ENCODE measurements at places on chromosomes 7 and 10.

- no peak for DNase-seq
Observed at GRCh38 chr10:116670706-116671105, 50.0 kb downstream of the PNLIPRP2 start.

- no peak for DNase-seq
Observed at GRCh38 chr7:45568536-45569289, 5.5 kb upstream of the ADCY1 start.

DNA sequence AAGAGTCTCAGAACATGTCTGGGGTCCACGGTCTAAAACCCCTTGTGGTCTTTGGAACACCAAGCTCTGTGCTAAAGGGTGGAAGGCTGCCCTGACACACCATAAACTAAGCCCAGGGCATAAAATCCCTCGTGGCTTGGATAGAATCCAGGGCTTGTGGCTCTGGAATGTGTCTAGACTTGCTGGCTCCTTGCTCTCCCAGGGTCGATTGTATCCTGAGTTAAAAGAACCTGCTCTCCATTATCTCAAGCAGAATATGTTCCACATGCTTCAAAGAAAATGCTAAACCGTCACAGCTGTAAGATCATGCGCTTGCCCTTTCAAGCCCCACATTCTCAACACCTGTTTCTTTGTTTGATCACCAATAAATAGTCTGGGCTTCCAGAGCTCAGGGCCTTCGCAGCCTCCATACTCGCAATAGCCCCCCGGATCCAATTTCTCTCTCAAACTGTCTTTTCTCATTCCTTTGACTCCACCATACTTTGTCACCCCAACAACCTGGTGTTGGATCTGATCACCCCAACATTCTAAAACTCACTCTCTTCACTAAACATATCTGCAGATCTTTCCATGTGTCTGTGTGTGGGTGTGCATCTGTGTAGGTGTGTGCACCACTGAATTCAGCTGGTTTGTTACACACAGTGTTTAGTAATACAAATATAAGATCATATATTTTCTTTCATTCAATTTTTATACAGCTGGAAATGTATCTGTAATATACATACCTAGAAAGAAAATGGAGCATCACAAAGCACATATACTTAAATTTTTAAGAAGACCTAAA, 238.5 kb downstream of the ZMYND11 start:
- no peak for DNase-seq

GRCh38 chr10:88041243-88042159, 178.1 kb downstream of the PTEN start:
- DNase-seq, result no peak

DNA sequence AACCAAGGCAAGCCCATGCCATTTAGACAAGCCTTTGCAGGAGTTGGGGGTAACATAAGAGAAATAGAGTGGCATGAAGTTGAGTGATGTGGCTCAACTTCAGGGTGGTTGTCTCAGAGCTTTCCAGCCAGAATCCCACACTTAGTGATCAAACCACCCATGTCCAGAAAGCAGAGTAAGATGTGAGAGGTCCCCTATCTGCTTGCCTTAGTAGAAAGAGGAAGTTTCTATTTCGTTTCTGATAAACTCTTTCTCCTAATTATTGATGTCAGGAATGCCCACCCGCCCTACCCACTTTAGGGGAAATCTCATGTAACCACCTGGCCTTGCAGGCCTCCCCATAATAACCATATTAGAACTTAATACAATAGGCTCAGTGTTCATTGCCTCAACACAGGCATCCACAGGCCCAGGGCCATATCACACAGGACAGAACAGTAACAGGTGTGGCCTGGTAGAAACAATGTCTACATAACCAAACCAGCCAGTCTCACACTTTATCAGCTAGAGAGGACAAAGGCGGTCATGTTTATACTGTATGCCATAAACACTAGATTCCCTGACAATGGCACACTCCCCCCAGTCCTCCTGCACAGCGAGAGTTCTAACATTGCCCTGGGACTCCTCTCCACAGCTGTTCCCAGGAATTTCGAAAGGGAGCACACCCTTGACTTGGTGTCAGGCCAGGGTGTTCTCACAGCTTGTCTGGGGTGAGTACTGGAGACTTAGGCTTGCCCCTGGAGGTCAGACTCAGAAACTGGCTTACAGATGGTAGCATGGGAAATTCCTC, 364.4 kb downstream of the CXCL12 start:
- DNase-seq, result no peak

- no peak for DNase-seq
Observed at GRCh38 chr7:137335814-137336213, 7.7 kb downstream of the PTN start.

All from effector CD4-positive, alpha-beta T cell (primary cell).